ENCODE measurements at places on chromosomes 4 and X.

DNA sequence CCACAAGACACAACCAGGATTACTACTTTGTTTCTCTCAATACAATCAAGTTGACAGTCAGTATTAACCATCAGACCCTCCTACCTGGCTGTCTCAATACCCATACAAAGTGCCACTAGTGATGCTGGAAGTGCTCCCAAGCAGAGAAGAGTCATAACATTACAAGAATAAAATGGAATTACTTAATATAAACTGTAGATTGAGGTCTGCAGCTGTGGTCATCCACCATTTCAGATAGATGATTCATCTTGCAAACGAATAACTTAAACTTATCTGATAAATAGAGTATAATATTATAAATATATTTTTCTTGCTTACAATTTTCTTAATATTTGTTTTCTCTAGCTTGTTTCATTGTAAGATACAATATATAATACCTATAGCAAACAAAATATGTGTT is 1034.2 kb upstream of the PCDH10 start:
- no peak for DNase-seq

DNA sequence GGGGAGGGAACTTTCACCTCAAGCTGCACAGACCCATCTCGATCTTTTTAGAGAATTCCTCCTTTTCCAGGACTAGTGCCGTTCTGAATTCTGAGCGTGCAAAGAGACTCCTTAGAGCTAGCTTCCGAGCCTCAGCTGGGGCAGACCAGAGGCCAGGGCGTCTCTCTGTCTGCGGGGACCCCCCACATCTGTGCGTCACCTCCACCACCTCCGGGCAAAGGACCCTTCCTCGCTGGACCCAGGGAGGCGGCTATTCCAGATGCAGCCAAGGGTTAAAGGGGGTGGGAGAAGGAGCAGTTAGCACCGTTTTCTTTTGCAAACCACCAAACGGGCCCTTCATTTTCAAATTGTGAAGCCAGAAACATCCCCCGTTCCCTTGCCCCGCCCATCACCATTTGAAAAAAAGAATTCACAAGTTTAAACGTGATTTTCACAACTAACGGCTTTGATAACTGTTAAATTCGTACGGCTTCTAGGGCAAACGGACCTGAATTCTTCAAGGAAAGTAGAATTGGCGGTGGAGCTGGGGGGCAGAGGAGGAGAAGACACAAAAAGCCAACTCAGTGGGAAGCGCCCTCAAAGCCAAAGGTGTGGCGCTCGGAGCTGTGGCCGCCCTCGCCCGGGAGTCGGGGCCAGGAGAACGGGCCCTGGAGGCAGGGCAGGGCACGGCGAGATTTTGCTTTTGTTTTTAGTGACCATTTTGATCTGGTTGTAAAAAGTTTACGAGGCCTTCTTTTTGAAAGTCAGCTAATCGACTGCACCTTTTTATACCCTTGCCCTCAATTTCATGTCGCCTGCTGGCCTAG is 3.3 kb upstream of the PDGFRA start:
- DNase-seq: no peak

GRCh38 chr4:7698584-7698983 is 241.1 kb downstream of the AFAP1 start:
- no peak for DNase-seq

- no peak for DNase-seq
Measured at GRCh38 chr4:120919358-120919757, 3.2 kb downstream of the PRDM5 start.

- no peak for DNase-seq
Measured at GRCh38 chr4:176534566-176534965, 214.8 kb downstream of the SPCS3 start.

DNA sequence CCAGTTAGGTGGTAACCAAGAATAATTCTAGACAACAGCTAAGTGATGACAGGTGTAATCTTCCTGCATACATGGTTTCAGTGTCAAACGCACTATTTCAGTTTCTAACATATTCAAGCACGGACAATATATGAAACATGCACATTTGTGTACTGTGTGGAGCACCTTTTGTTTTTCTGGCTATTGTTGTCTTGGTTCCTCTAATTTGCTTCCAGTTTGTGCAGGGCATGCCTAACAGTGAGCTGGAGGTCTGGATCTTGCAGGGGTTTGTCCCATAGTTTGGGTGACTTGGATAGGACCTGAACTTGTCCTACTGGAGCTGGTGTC is 70.5 kb upstream of the TBC1D9 start:
- DNase-seq: no peak

- no peak for DNase-seq
Measured at GRCh38 chr4:184617600-184618196, 31.5 kb downstream of the CASP3 start.

- no peak for DNase-seq
Measured at GRCh38 chr4:177987896-177988295, 545.7 kb upstream of the AGA start.

DNA sequence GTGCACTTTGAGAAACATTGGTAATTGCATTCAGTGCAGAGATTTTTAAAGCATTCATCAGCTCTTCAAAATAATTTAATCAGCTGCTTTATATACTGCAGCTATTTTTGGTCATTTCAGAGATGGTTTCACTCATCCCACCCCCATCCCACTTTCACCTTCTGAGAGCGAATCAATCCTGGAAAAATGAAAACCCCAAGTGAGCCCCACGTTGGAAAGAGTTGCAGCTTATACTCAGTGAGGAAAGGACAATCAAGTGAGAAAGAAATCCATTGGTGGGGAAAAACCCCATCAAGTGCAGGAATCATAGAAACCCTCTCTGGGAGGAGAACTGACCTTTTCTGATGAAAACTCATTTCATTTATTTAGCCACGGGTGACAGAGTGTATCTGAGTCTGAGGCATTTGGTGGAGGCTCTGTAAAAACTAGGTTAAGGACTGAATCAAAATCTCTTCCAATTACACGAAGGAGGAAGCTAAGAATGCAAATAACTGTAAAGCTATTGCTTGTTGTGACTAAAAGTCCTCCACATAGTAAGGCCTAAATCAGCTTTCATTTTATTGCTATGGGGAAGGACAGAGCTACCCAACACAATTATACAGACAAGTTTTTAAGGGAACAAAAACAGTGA is 240.4 kb upstream of the PGRMC2 start:
- no peak for DNase-seq

DNA sequence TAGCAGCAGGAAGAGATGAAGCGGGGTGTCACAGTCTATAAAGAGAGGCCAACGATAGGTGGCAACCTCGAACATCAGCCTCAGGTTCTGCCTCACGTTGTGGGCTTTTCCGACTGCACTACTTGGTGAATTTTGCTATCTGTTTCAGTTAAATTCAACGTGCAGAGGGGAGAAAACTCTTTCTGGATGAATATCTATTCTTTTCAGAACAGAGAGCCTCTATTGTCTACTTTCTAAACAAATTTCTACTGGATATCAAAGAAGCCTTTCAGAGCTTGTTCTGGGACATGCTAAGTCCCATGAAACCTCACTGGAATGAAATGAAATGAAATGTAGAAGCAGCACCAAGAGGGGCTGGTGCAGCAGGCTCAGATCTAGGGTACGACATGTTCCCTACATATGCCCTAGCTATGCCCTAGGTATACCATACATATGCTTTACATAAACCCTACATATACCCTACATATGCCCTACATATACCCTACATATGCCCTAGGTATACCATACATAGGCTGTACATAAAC is 116.5 kb upstream of the TRIM2 start:
- DNase-seq: no peak

GRCh38 chrX:109440475-109440874 is 41.4 kb downstream of the GUCY2F start:
- no peak for DNase-seq

Data from stimulated activated CD4-positive, alpha-beta T cell treated with anti-CD3 and anti-CD28 coated beads, Interleukin-4, amount 100 ng/mL, for 24 hours (primary cell).